ENCODE measurements at places on chromosomes 5 and 9. TPM values are rescaled to one million over a fixed set of nuclear protein-coding genes. Genes with fewer than 3 reads are reported as not detected.

DNA sequence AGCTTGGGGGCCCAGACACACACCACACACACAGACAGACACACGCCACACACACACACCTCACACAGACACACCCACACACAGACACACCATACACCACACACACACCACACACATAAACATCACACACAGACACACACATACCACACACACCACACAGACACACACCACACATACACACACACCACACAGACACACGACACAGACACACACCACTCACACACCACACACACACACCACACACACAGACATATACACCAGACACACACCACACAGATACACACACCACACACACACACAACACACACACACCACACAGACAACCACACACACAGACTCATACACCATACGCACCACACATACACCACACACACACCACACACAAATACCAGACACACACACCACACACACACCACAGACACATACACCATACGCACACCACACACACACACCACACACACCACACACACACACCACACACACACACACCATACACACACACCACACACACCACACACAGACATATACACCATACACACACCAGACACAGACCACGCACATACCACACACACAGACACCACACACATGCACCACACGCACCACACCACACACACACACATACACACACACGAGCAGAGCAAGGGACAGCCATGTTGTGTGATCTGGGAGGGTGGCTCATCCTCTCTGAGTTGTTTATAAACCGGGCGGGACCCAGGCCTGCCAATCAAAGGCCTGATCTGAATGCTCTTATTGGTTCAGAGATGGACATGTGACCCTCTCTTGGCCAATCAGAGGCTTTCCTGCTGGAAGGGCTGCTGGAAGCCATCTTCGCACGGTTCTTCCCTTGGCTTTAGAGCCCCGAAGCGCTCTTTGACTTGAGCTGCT lies 148.3 kb downstream of the GAPVD1 start:
- peak; percentile 18 for DNase-seq

TMEFF1 gene
- total RNA-seq: 0.13 TPM

GRCh38 chr9:129436751-129437625 lies 183.9 kb downstream of the C9orf50 start:
- no peak for DNase-seq

RORB gene
- under 0.01 TPM for total RNA-seq

GRCh38 chr9:130172161-130172857 lies at the start of gene NCS1:
TSS of gene NCS1 (plus strand) at chr9:130172404. CDS start at chr9:130172664, 260 bp downstream.
- DNase-seq: peak; percentile 38

PTTG1 gene
- 44.4 TPM for total RNA-seq

CEL gene
- total RNA-seq: 0.53 TPM

DNA sequence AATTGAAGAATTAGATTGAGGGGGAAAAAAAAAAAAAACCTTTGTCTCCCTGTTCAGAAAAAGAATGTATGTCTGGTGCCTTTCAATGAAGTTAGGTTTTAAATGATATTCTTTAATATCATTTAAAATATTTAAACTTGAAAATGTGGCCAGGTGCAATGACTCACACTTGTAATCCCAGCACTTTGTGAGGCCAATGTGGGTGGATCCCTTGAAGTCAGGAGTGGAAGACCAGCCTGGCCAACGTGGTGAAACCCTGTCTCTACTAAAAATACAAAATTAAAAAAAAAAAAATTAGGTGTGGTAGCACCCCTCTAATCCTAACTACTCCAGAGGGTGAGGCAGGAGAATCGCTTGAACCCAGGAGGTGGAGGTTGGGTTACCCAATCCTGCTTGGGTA lies 111.1 kb upstream of the RASA1 start:
- peak; percentile 66 for DNase-seq

GRCh38 chr9:17216646-17217045 lies 81.8 kb downstream of the CNTLN start:
- no peak for DNase-seq

BHMT2 gene
- not detected for total RNA-seq

DNA sequence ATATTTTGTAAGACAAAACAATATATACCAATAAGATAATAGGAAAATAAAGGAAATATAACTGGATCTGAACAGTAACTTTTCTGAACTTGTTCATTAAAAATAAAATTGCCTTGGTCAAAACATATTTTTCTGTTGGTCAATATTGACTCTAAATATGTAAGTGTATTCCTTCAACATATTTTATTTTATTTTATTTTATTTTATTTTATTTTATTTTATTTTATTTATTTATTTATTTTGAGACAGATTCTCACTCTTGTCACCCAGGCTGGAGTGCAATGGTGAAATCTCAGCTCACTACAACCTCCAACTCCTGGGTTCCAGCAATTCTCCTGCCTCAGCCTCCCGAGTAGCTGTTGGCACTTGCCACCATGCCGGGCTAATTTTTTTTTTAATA lies 571.0 kb downstream of the NR2F1-AS1 start:
- no peak for DNase-seq

DNA sequence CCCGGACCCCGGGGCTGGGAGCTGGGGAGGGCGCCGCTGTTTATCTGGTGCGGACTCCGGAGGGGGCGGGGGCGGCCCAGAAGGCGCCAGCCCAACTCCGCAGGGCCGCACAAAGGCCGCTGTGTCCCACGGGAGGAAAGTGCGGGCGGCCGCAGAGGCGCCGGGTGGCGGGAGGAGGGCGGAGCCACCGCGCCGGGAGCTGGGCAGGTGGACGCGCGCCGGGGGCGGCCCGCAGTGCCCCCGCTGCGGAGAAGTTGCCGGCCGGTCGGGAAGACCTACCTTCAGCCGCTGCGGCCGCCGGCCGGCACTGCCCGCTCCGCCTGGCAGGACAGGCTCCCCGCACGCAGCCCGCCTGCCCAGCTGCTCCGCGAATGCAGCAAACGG lies 43.6 kb downstream of the NACC2 start:
- DNase-seq: no peak

DNA sequence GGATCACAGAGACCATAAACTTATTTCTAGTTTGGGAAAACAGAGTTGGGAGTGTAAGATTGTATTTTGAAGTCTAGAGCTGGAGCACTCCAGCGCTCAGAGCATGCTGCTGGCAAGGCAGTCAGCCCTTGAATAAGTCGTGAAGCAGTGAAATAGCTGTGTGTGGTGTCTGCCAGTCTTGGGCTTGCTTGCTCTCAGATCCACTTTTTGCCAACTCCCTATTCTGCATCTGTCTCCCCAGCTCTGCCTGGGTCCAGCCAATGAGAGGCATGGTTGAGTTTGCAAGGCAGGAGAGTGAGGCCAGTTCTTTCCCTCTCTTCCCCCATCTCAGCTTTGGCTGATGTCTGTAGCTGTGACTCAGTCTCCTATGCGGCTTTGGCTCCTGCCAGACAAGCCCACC lies 23.3 kb upstream of the RASGRF2 start:
- DNase-seq: no peak

DNA sequence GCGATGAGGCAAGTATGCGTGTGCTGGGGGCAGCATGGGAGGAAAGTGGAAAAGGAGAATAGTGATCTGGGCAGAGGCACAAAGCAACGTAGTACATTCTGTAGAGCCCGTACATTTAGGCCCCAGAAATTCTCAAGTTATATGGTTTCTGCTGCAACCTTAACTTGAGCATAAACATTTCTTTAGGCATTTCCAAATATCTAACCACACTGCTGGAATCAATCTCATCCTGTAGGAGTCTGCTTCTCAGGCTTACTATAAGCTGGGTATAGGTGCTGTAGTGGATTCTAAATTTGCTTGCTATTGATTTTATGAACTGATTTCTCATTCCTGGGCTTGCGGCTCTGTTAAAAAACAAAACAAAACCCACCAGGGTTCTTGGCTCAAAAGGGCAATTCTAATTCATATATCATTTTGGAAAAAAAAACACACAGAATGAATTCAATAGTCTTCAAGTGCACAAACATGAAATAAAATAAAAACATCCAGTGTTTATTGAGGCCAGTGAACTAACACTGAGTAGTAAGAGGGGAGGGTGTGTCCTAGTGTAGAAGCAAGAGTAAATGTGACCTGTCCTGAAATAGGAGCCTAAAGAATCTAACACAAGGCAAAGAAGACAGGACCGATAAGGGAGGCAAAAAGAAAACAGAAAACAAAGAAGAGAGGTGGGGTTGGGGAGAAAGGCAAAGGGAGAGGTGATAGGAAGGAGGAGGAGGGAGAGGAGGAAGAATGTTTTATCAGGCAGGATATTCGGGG lies 145.5 kb upstream of the LHFPL2 start:
- DNase-seq: no peak

DNA sequence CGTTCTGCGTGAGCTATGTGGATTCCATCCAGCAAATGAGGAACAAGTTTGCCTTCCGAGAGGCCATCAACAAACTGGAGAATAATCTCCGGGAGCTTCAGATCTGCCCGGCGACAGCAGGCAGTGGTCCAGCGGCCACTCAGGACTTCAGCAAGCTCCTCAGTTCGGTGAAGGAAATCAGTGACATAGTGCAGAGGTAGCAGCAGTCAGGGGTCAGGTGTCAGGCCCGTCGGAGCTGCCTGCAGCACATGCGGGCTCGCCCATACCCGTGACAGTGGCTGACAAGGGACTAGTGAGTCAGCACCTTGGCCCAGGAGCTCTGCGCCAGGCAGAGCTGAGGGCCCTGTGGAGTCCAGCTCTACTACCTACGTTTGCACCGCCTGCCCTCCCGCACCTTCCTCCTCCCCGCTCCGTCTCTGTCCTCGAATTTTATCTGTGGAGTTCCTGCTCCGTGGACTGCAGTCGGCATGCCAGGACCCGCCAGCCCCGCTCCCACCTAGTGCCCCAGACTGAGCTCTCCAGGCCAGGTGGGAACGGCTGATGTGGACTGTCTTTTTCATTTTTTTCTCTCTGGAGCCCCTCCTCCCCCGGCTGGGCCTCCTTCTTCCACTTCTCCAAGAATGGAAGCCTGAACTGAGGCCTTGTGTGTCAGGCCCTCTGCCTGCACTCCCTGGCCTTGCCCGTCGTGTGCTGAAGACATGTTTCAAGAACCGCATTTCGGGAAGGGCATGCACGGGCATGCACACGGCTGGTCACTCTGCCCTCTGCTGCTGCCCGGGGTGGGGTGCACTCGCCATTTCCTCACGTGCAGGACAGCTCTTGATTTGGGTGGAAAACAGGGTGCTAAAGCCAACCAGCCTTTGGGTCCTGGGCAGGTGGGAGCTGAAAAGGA lies 10.9 kb downstream of the QRFP start:
- DNase-seq: peak; percentile 22

DNA sequence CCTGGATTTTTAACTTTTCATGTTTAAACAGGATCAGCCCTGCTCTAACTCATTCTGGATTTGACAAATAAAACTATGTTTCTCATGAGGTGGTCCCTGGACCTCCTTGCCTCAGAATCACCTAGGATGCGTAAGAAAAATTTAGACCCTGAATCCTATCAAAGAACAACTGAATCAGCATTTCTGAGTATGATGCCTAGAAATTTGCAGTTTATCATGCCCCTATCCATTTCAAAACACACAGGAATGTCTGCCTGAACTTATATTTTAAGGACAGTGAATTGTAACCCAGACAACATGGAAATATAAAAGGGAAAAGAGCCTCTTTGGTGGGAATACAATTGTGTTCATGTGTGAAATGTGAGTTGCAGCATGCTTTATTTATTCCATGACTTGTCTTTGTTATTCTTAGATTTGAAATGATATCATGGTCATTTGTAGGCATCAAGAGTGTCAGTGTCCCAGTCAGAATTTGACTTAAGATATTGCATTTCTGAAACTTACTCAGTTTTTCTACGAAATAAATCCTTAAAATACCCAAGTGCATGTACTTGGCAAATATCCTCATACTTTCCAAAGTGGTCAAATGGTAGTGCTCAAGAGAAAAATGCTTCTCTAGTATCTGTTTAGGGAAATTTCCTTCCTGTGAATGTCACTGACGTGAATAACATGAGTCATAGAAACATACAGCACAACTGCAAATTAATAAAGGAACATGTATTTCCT lies 144.3 kb downstream of the GIN1 start:
- DNase-seq: peak; percentile 26

TIMD4 gene
- total RNA-seq: not detected

DNA sequence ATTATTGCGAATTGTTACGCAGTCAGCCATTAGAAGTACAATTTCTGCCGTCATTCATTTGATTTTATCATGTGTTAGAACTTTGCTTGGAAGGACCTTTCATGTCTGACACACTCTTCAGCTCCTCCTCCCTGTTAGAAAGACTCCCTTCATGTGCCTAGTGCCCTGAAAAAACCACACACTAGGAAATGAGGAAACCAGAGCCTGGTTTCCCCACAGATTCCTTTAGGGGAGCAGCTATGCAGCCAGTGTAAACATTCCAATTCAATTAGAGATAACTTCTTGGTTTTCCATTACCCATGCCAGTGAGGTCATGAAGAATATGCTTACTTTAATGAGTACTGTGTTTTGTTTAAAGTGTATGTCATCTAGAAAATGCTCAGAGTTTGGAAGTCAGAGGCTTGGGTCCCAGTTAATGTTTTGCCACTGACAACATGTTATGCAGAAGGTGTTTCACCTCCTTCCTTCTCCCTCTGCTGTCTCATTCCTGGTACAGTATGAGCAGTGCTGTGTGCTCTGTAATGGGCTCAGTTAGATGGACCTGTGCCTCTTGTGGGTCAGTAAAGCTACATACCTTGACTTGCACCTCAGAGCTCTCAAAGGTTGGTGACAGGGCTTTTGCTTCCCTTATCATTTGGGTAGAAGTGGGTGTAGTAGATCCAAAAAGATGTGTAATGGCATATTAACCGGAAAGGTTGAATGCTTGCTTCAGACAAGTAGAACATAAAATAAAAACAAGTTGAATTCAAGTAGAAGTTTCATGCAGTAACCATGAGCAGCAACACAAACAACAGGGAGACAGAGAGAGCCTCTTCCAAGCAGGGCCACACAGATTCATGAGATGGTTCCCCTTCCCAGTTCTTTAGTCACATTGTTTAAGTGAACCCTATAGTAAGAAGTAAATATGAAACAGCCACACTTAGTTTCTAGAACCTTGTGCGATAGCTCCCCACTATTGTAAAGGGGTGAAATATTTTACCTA lies 52.6 kb upstream of the TNFAIP8 start:
- DNase-seq: peak; percentile 99

DNA sequence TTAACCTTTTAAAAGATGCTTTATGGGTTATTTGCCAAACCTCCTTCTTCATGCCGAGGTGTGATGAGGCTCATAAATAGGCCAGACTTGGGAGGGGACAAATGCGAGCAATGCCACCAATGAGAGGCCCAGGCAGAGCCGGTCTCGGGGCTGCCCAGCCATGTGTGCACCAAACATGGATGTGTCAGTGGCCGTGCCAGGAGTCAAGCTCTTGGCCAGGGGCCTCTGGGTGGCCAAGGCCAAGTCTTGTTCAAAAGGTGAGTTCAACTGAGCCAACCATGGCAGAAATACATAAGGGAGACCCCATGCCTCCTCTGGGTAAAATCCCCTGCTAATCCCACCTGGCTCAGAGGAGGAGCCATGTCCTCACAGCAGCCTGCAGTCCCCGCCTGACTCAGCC lies 10.9 kb upstream of the LCN15 start:
- DNase-seq: no peak

GRCh38 chr5:134092875-134093274 lies 21.6 kb upstream of the TCF7 start:
- DNase-seq: peak; percentile 91

GRCh38 chr5:175847503-175847902 lies 23.9 kb upstream of the CPLX2 start:
- no peak for DNase-seq

- DNase-seq: no peak
These were observed 2.6 kb upstream of the SEMA6A start for GRCh38 chr5:116577064-116577788.

FOXD4L4 gene
- total RNA-seq: under 0.01 TPM

FOXI1 gene
- total RNA-seq: not detected

- peak; percentile 72 for DNase-seq
These were observed 56.9 kb downstream of the PAM start for GRCh38 chr5:102811972-102812371.

- DNase-seq: no peak
These were observed 83.7 kb upstream of the IRX1 start for GRCh38 chr5:3511934-3512333.

GRM6 gene
- total RNA-seq: not detected
